ENCODE measurements at places on chromosomes 7 and 10. TPM values are rescaled to one million over a fixed set of nuclear protein-coding genes. Genes with fewer than 3 reads are reported as not detected.

PITX3 gene
- total RNA-seq = not detected

ASB15 gene
- total RNA-seq = 1.1 TPM

ZNF853 gene
- total RNA-seq = 16.5 TPM

STK31 gene
- total RNA-seq = 0.09 TPM

ODAD2 gene
- total RNA-seq = 6.6 TPM

CALHM2 gene
- total RNA-seq = 11.7 TPM

DNA sequence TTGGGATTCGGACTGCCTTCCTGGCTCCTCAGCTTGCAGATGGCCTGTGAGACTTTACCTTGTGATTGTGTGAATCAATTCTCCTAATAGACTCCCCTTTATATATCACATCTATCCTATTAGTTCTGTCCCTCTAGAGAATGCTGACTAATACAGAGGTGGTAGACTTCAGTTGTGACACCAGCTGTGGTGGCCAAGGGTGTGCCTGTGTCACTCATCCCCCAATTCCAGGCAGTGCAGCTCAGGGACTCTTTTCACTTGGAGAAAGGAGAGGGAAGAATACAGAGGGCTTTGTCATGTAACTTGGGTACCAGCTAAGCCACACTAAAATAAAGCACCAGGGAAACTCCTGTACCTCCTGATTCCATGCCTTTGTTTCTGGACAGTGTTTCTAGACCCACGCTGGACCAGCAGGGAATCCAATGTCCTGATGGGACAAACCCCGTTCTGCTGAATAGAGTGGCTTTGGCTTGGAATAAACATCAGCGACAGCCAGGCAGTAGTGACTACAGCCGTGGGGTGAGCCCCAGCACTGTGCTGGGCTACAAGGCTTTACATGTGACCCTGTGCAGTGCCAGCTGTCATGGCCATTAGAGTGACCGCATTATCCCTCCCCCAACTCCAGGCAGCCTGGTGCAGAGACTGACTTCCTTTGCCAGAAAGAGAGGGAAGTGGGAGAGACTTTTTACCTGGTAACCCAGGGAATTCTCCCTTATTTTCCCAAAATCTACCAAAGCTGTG, 233.6 kb downstream of the ANK3 start:
- no peak overlapping the region for H3K4me3 ChIP-seq
- DNase-seq = no peak
- no peaks in the 10 kb centered on the region for H3K36me3 ChIP-seq
- no peaks in the 10 kb centered on the region for H3K27me3 ChIP-seq

- H3K36me3 ChIP-seq = no peaks in the 10 kb centered on the region
- H3K27ac ChIP-seq = no peak overlapping the region
- H3K4me1 ChIP-seq = no peaks in the 10 kb centered on the region
- H3K4me3 ChIP-seq = no peak overlapping the region
Observed at GRCh38 chr7:24755541-24756407, 1.5 kb downstream of the GSDME start.

- H3K4me3 ChIP-seq = no peak overlapping the region
- no peaks in the 10 kb centered on the region for H3K27me3 ChIP-seq
- no peaks in the 10 kb centered on the region for H3K36me3 ChIP-seq
- no peak overlapping the region for H3K27ac ChIP-seq
- no peak for DNase-seq
- no peaks in the 10 kb centered on the region for H3K4me1 ChIP-seq
Observed at GRCh38 chr10:49325916-49326783, 27.2 kb downstream of the C10orf71 start.

GRCh38 chr7:133662276-133662675, 409.4 kb downstream of the EXOC4 start:
- H3K4me3 ChIP-seq = no peak overlapping the region
- H3K4me1 ChIP-seq = no peaks in the 10 kb centered on the region
- H3K27ac ChIP-seq = no peak overlapping the region
- no peak for DNase-seq
- H3K27me3 ChIP-seq = no peaks in the 10 kb centered on the region
- no peaks in the 10 kb centered on the region for H3K36me3 ChIP-seq

DNA sequence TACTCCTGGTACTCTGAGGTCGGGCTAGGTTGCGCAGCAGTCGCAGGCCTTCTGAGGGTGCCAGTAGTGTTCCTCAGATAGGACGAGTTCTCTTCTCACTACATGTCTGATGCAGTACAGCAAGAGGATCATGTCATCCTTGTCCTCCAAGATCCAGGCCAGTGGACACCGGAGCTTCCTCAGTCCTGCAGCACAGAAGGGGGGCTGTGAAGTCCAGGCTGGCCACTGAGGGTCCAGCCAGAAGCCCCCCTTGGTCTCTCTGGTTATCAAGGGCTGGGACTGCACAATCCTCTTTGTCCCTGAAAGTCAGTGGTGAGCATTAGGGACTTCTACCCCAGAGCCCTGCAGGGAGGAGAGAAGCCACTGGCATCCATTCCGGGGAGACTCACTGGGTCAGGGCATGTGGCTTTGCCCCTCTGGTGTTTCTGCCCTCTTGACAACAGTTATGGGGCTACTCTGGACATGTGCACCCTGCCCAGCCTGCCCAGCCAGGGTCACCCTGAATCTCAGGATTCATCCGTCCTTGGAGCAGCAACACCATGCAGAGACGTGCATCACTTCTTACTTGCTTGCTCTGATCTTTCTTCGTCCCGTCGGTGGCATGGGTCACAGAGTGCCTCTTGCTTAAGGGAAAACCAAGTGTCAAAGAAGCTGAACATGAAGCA, 125.7 kb downstream of the ADCY1 start:
- H3K4me3 ChIP-seq = no peak overlapping the region
- H3K4me1 ChIP-seq = no peaks in the 10 kb centered on the region
- H3K36me3 ChIP-seq = no peaks in the 10 kb centered on the region
- H3K27ac ChIP-seq = no peak overlapping the region
- H3K27me3 ChIP-seq = no peaks in the 10 kb centered on the region
- DNase-seq = no peak
